Trophoblast cell (in vitro differentiated cells and primary cell): ENCODE measurements at places on chromosomes 2 and 18.

DNA sequence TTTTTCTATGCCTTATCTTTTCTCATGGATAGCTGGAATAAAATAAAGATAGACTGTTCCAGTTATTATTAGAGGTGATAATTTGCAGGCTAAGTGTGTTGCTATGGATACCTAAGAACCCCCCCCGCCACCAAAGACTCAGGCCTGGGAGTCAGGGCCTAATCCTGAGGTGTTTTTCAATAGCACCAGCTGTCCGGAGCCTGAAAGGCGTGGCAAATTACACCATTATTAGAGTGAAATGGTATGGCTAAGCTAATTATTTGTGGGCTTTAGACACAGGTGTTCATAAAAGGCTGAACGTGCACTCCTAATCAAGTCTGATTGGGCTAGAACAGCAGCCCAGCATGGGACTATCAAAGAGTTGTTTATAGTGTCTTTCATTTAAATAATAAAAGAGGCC, 293.2 kb upstream of the DCC start:
- DNase-seq, result no peak
- no peaks in the 10 kb centered on the region for H3K4me1 ChIP-seq
- H3K27me3 ChIP-seq, result no peaks in the 10 kb centered on the region
- no peak overlapping the region for H3K4me3 ChIP-seq
- H3K27ac ChIP-seq, result no peak overlapping the region
- H3K36me3 ChIP-seq, result no peaks in the 10 kb centered on the region

DNA sequence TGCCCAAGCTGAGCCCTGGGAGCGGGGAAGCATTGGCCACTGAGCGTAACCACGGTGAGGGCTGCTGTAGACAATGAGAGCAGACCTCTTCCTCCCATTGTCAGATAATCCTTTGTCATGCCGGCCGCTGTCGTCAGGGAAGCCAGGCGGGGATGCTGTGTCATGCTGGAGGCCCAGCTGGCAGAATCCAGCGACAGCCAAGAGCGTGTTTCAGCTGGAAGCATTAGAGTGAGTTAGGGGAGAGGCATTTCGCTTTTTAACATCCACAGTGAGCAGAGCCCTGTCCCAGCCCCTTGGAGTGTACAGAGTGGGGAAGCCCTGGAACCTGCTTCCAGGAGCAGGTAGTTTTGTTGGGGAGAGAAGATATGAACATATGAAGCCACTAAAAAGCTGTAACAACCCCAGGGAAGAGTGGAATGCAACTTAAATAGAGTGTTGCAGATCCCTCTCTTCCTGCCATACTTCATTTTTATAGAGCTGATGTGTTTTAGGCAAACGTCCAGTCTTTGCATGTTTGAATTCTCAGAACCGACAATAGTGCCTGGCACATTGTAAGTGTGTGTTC, 7.0 kb downstream of the CTIF start:
- H3K4me3 ChIP-seq, result no peak overlapping the region
- H3K4me1 ChIP-seq, result peaks cover 57% of the 10 kb centered on the region
- H3K27me3 ChIP-seq, result no peaks in the 10 kb centered on the region

DNA sequence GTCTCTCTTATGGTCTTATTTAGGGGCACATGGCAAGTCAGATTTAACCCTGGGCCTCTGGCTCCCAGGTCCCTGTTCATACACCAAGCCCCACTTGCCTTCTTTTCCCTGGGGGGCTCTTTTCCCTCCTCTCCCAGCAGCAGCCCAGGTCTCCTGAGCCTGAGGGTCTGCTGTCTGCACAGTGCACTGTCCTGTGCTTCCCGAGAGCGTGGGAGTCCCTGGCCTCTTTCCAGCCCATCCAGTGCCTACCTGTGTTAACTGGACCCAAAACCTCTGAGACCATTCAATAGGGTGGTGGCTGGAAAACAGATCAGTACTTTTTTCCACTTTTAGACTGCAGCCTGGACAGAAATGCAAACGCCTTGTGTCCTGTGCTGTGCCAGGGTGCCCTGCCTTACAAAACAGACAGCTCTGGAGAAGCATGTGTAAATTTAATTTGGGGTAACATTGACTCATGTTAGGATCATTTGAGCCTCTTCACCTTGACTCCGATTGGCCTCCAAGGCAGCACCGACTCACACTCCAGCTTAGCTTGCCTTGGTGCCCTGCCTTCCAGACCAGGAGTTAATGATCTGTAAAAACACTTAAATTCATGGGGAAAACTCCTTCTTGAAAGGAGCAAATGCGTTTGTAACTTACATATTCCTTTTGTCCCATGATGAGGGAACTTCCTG, 34.3 kb downstream of the TWIST2 start:
- no peak for DNase-seq
- no peaks in the 10 kb centered on the region for H3K36me3 ChIP-seq
- peaks cover 2% of the 10 kb centered on the region for H3K27me3 ChIP-seq
- no peaks in the 10 kb centered on the region for H3K4me1 ChIP-seq
- no peak overlapping the region for H3K4me3 ChIP-seq

- H3K4me3 ChIP-seq, result no peak overlapping the region
- DNase-seq, result no peak
- H3K4me1 ChIP-seq, result no peaks in the 10 kb centered on the region
Observed at GRCh38 chr2:79994965-79995364, 309.6 kb downstream of the LRRTM1 start.

GRCh38 chr2:108271691-108272253, 16.9 kb upstream of the SULT1C2 start:
- DNase-seq, result peak; percentile 86
- no peaks in the 10 kb centered on the region for H3K27me3 ChIP-seq
- no peak overlapping the region for H3K27ac ChIP-seq
- H3K4me3 ChIP-seq, result no peak overlapping the region
- peaks cover 3% of the 10 kb centered on the region for H3K4me1 ChIP-seq

DNA sequence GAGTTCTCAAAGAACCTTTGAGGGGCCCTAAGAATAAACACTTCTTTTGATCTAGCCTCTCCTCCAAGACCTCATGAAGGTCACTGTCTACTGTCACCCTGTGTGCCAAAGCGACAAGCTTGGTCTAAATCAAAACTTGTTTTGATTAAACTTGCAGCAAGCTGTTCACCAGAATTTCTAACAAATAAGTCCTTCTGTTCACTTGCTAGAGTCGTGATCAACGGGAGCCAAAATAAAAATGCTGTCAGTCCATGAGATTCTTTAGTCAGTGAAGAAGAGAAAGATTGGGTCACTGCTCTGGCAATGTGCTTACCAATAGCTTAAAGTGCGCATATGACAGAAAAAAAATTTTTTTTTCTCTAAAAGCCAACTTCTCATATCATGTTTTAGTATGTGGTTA, 53.9 kb upstream of the GALNT5 start:
- no peaks in the 10 kb centered on the region for H3K36me3 ChIP-seq
- H3K4me1 ChIP-seq, result no peaks in the 10 kb centered on the region
- no peak for DNase-seq
- H3K27ac ChIP-seq, result no peak overlapping the region
- no peaks in the 10 kb centered on the region for H3K27me3 ChIP-seq
- H3K4me3 ChIP-seq, result no peak overlapping the region

GRCh38 chr2:7405861-7406715, 488.9 kb downstream of the RNF144A start:
- no peak for DNase-seq
- no peaks in the 10 kb centered on the region for H3K27me3 ChIP-seq
- no peaks in the 10 kb centered on the region for H3K36me3 ChIP-seq
- H3K4me3 ChIP-seq, result no peak overlapping the region
- H3K27ac ChIP-seq, result no peak overlapping the region

DNA sequence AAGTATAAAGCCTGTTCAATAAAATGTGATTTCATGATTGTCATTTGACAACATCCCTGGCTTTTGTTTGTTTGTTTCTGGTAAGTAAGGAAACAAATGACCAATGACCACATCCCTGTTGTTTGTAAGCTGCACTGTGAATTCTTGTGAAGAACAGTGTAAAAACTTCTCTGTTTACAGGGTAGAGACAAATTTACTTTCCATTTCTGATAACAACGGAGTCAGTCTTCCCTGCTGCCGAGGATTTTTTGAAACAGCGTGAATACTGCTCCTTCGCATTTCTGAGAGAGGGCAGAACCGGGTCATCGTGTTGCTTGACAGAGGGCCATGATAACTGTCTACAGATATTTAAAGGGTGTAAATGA, 38.4 kb upstream of the CTAGE1 start:
- no peaks in the 10 kb centered on the region for H3K36me3 ChIP-seq
- H3K4me1 ChIP-seq, result no peaks in the 10 kb centered on the region
- no peak overlapping the region for H3K27ac ChIP-seq
- no peak for DNase-seq
- H3K27me3 ChIP-seq, result no peaks in the 10 kb centered on the region

DNA sequence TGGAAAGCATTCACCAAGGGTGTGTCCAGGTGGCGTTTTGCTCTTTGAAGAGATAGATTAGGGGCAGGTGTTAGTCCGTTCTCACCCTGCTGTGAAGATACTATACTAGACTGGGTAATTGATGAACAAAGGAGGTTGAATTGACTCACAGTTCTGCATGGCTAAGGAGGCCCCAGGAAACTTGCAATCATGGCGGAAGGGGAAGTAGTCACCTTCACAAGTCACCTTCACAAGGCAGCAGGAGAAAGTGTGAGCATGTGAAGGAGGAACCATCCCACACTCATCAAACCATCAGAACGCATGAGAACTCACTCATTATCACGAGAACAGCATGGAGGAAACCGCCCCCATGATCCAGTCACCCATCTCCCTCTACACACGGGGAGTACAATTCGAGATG, 135.7 kb upstream of the NFATC1 start:
- H3K4me1 ChIP-seq, result no peaks in the 10 kb centered on the region
- no peaks in the 10 kb centered on the region for H3K27me3 ChIP-seq
- no peaks in the 10 kb centered on the region for H3K36me3 ChIP-seq
- H3K27ac ChIP-seq, result no peak overlapping the region

- DNase-seq, result peak; percentile 81
- no peaks in the 10 kb centered on the region for H3K4me1 ChIP-seq
- H3K4me3 ChIP-seq, result no peak overlapping the region
- H3K27ac ChIP-seq, result no peak overlapping the region
- no peaks in the 10 kb centered on the region for H3K27me3 ChIP-seq
Observed at GRCh38 chr2:225002039-225002655, 40.1 kb downstream of the DOCK10 start.

GRCh38 chr2:36373149-36373926, 17.8 kb downstream of the CRIM1 start:
- H3K27ac ChIP-seq, result peak overlapping the region; percentile 4
- H3K36me3 ChIP-seq, result peaks cover 7% of the 10 kb centered on the region
- no peaks in the 10 kb centered on the region for H3K27me3 ChIP-seq
- no peak overlapping the region for H3K4me3 ChIP-seq
- peak; percentile 64 for DNase-seq
